CD8-positive, alpha-beta memory T cell (primary cell): ENCODE measurements at places on chromosomes 7 and 10. TPM values are rescaled to one million over a fixed set of nuclear protein-coding genes. Genes with fewer than 3 reads are reported as not detected.
A peak's percentile ranks its signal among the peaks of the same experiment; 100 is the strongest.

- peaks cover 45% of the 10 kb centered on the region for H3K4me1 ChIP-seq
- peak overlapping the region; percentile 93 for H3K27ac ChIP-seq
- peak overlapping the region; percentile 52 for H3K4me3 ChIP-seq
- H3K27me3 ChIP-seq = no peaks in the 10 kb centered on the region
- DNase-seq = peak; percentile 81
Measured at GRCh38 chr7:4744391-4745264, 30.8 kb upstream of the AP5Z1 start.

ZNF438 gene
- 2.9 TPM for total RNA-seq

MAT1A gene
- total RNA-seq = not detected

MRC1 gene
- total RNA-seq = 1.4 TPM

CTAGE8 gene
- total RNA-seq = 0.58 TPM
